ENCODE measurements at places on chromosomes 7 and 10.

- no peak for DNase-seq
These were observed 9.0 kb downstream of the SCART1 start for GRCh38 chr10:133462512-133463305.

DNA sequence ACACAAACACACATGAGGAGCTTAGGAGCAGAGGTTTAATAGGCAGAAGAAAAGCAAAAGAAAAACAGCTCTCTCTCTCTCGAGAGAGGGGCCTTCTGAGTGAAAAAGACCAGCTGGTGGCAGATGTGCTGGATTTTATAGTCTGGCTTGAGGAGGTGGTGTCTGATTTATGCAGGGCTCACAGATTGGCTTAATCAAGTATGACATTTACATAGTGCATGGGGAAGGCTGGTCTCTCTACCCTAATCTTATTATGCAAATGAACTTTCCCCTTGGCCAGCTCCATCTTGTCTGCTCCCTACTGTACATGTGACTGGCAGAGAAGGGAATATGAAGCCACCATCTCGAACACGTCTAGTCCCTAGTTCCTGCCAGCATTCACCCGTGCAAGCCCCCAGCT lies 219.5 kb upstream of the ZNF804B start:
- DNase-seq: no peak

DNA sequence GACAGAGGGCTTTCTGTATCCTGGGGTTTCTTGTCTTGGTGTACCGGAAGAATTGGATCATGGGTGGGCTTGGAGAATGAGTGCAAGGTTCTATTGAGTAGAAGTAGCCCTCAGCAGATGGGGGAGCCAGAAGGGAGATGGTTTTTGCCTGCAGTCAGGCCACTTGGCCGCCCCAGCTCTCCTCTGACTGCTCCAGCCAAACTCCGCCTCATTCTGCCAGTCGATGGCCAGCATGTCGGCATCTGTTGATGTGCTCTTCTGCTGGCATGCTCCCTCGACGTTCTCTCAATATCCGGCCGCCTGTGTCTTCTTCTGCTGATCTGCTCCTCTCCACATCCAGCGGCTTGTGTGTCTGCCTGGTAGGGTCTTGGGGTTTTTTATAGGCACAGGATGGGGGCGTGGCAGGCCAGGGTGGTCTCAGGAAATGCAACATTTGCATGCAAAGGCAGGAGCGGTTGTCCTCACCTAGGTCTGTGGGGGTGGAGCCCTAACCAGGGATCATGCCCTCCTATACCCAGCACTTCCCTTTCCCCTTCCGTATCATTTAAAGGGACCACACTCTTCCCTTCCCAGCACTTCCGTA lies 40.2 kb upstream of the TNS3 start:
- no peak for DNase-seq

DNA sequence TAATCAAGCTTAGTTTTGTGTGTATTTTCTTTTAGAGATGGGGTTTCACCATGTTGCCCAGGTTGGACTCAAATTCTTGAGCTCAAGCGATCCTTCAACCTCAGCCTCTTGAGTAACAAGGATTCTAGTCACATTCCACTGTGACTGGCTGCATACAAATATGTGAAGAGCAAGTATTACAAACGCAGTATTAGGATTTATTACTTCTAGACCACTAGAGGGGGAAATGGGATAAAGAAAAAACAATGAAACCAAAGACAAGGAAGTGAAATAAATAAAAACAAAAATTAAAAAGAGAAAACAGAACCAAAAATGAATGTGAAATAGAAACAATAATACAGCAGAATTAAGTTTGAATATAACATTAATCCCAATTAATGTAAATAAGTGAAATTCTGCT lies 308.7 kb downstream of the ANKRD30A start:
- DNase-seq: no peak

DNA sequence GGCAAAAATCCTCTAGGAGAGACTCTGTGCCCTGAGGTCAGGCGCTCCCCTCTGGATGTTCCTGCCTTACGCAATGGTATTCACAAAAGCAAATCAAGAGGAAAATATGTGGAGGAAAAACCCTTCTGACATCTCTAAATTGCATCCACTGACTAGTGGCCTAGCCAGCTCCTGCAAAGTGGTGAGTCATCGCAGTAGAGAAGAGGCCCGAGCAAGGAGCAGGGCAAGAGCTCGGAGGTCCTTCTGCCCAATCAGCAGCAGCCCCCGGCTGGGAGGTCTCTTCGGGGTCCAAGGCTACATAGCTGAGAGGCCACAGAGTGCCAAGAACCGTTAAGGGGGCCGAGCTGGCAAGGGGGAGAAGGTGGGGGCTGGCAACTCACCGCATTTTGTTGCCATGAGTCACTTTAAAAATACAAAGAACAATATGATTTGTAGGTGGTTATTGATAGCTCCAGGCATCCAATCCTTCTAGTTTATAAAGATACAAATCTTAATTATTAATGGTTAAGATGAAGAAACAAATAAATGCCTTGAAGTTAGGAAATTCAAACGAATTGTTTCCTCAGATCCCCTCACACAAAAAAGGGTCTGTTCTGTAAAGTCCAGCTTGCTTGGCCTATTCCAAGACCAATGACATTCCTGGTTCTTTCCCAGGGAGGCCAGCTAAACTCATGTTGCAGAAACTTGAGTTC lies 161.6 kb downstream of the PKD1L1 start:
- DNase-seq: peak; percentile 90

DNA sequence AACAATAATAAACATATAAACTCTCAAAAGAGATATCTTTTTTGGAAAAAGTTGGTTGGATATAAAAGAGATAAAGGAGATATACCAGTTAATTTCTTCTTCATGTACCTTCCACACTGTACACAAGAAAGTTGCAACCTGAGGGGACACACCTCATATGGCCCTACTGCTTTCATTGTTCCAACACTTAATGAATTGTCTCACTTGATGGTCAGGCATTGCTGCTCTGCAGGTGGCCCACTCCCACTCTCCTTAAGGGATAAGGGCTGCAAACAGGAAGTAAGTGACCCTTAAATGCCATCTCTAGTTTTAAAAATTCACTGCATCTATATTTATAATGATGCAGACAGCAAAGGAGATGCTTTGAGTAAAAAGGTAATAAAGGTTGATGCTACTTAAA lies 152.3 kb downstream of the BTAF1 start:
- DNase-seq: no peak

- no peak for DNase-seq
These were observed 70.2 kb downstream of the NHLRC2 start for GRCh38 chr10:113924664-113925063.

DNA sequence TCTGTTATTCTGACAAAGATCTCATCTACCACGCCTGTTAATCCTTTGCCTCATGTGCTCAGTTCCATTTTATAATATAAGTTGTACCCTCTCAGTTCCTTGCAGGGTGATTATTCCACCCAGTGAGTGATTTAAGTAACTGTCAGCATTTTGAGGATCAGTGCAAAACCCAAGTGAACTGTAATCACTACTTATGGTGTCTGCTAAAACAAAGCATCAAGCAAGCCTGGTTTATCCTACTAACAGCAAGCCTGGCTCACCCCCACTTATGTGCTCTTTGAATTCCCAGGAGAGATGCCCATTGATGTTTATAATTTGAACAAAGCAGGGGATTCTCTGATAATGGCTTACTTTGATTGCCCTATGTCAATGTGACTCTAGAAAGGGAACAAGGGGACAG lies 186.8 kb upstream of the LRGUK start:
- DNase-seq: no peak

GRCh38 chr7:151351027-151351426 lies 9.4 kb downstream of the NUB1 start:
- no peak for DNase-seq

DNA sequence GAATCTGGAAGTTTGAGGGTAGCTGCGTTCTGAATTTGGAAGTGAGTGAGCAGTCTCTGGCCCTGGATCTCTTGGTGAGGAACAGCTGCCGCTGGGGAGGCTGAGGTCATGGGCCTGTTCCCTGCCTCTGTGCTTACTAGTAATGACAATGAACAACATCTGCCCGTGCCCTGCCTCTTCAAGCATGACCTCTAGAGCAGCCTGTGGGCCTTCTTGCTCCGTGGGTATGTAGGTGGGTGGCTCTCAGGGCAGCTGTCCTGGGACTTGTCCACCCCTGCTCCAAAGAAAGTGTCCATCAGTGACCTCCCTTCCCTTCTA lies 186.2 kb downstream of the CXCL12 start:
- no peak for DNase-seq

DNA sequence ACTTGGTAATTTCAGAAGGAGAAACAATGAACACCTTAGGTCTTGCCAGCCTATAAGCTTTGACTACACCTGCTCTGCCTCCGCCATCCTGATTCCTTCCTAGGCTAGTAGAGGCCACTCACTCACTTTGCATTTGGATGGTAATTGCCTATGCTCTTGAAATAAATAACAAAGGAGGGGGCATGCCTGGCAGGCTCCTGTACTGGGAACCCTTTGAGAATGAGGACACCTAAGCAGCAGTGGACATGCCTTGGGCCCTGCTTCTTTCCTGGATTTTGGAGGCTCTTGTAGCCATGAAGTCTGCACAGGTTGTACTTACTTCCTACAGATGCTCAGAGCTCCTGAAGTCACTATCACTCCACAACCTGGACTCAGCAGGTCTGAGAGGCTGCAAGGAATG lies 65.8 kb downstream of the BLNK start:
- no peak for DNase-seq
